GF-D8 (cell line): ENCODE measurements at places on chromosomes 7 and 10.

GRCh38 chr10:125205431-125205830, 45.1 kb upstream of the CTBP2 start:
- no peak for DNase-seq

DNA sequence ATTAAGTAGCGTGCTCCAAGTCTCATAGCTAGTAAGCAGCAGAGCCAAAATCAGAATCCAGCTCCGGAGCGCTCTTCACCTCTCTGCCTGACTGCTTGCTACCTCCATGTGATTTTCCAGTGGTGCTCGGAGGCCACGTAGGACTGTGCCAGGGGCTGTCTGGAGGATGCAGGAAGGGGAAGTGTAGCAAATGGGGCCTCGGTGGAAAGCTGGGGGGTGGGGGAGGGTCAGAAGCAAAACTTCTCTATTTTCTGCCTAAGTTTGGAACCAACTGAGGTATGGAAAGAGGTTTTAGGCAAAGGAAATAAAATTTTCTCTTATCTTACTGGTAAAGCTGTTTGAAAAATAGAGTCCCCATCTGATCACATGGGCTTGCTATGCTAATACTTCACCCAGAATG, 108.7 kb downstream of the TBXAS1 start:
- peak; percentile 34 for DNase-seq

DNA sequence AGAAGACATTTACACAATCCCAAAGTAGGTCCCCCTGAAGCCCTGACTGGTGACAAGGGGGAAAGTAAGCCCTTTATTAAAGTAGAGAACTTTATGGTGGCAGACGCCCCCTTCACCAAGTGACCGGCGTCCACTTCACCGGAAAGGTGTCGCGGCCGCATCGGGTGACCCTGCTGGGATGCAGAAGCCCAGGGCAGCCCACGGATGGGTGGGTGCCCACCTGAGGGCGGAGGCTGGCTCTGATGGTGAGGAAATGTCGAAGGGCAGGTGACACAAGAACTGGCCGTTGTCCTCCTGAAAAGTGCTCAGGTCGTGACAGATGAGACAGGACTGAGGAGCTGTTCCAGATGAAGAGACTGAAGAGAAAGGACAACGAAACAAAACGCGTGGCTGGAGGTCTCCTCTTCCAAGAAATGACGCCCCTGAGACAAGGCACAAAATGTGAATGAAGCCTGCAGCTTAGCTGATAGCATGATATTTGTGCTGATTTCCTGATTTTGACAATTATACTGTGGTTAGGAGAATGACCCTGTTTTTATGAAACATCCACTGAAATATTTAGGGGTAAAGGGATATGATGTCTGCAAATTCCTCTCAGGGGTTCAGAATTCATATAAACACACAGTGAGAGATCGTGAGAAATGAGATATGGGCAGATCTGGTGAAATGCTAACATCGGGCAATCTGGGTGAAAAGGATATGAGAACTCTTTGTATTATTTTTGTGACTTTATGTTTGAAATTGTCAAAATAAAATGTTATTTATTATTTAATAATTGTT, 123.9 kb downstream of the PRKAG2 start:
- DNase-seq = no peak

- DNase-seq = no peak
Observed at GRCh38 chr7:155814316-155815276, 2.3 kb upstream of the SHH start.

DNA sequence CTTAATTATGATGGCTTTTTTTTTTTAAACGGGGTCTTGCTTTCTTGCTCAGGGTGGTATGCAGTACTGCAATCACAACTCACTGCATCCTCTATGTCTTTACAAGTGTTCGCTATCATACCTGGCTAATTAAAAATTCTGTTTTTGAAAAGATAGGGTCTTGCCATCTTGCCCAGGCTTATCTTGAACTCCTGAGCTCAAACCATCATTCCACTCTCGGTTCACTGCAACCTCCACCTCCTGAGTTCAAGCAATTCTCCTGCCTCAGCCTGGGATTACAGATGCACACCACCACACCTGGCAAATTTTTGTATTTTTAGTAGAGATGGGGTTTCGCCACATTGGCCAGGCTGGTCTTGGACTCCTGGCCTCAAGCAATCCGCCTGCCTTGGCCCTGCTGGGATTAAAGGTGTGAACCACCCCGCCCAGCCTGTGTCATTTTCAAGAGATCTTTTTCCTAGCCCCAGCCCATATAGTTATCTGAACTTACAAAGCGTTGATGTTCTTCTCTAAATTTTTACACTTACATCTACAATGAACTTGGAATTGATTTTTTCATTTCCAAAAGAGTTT, 6.0 kb downstream of the HNRNPF start:
- DNase-seq = no peak

DNA sequence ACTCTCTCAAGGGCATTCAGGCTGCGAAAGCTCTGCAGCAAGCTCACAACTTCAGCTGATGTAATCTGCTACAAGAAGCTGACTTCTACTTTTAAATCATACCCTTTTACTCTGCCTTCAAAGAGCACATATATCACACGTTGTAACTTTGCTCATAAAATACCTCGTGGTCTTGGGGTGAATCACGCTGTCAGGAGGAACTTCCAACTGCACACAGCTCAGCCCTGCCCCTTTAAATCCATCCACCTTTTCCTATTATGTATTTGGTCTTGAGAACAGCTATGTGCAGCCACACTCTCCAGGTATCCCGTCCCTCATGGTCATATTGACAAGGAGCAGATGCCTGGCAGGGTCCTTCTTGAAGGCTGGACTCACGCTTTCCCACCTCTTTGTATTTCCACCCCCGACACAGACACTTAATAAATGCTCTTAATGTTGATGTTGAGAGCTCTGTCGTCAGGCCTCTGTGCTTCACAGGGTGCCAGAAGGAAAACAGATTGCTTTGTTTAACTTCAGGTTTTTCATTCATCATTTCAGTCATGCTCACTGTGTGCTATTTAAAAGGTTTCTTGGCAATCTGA, 47.6 kb downstream of the ICA1 start:
- DNase-seq = no peak

- no peak for DNase-seq
Observed at GRCh38 chr7:91191771-91192170, 72.5 kb upstream of the FZD1 start.

DNA sequence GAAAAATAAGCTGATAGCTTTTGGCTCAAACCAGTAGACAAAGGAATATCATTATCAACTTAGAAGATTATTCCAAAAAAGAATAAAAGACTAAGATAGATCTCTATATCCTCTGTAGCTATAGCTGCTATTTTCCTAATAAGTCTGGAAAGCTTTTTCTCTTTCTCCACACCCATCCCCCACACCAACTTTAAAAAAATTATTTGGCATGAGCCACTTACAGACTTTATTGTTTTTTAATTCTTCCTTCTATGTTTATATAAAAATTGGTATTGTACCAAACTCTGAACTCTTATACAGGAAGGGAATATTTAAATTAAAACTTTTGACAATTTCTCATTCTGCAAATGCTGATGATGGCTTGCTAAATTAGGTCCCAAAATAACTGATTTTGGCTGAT, 142.7 kb downstream of the RNF133 start:
- no peak for DNase-seq

GRCh38 chr10:113438652-113439051, 114.2 kb upstream of the HABP2 start:
- DNase-seq = no peak

- no peak for DNase-seq
Observed at GRCh38 chr7:93352881-93353280, 120.7 kb downstream of the VPS50 start.

DNA sequence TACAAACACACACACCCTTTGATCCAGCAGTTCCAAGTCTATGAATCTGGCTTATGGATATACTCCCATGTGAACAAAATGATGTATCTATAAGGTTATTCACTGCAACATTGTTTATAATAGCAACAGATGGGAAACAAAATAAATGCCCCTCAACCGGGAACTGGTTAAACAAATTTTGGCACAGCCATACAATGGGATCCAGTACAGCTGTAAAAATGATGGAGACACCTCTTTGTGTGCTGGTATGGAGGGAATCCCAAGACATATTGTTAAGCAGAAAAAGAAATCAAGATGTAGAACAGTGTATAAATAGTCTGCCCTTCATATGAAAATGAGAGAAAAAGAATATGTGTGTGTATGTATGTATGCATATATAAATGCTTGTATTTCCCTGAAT, 155.5 kb downstream of the SNX10 start:
- no peak for DNase-seq

- DNase-seq = no peak
Observed at GRCh38 chr10:106439366-106439765, 725.1 kb downstream of the SORCS1 start.

DNA sequence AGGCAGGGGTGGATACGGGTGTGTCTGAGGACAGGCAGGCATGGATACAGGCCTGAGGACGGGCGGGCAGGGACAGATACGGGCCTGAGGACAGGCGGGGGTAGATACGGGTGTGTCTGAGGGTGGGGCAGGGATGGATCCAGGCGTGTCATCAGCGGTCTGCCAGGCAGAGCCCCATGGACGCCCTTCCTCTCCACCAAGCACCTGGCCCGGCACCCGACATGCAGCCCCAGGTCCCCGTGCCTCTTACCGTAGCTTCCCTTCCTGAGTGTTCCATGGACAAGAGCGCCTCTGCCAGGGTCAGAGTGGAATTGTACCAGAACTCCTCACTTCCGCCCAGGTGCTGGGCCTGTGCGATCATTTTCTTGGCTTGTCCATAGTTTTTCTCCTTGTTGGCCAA, 74.6 kb upstream of the NKX6-2 start:
- no peak for DNase-seq

GRCh38 chr7:104982308-104983075, 31.5 kb upstream of the KMT2E start:
- DNase-seq = no peak

DNA sequence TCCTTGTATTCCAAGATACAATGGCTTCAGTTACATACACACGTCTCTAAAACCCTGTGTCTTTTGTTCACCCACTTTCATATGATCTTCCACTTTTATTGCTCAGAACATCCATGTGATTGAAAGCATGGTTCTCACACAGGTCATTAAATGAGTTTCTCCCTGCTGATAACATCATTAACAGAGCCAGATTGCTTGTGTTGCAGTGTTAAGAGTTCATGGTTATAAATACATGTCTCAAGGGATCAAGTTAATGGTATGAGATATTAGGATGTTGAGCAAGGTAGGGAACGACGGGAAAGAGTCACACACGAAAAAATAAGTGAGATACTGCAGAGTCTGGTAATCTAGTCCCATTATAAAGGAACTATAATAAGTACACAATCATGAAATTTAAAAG, 861.5 kb downstream of the SORCS1 start:
- DNase-seq = no peak

DNA sequence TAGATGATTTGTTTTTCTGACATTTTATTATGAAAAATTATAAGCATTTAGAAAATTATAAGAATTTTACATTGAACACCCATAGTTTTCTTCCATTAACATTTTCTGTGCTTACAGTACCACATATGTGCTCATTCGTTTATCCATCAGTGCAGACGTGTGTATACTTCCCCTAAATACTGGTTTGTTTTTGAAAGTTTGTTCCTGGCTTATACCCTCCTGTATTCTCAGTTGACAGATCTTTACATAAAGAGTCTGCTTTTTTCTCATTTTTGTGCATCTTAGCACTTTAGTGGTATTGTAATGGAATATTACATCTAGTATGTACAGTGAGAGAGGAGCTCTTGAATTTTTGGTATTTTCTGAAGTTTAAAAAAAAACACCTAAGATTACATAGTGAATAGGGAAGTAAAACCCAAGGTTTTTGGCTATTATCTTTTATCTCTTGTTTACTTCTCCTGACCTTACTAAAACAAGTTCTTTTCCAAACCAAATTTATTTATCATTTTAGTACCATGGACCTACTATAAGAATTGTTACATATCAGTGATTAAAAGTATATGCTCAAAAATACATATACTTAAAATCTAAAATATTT, 8.1 kb downstream of the DLD start:
- DNase-seq = no peak

- no peak for DNase-seq
Observed at GRCh38 chr10:58477902-58478301, 34.8 kb upstream of the BICC1 start.

DNA sequence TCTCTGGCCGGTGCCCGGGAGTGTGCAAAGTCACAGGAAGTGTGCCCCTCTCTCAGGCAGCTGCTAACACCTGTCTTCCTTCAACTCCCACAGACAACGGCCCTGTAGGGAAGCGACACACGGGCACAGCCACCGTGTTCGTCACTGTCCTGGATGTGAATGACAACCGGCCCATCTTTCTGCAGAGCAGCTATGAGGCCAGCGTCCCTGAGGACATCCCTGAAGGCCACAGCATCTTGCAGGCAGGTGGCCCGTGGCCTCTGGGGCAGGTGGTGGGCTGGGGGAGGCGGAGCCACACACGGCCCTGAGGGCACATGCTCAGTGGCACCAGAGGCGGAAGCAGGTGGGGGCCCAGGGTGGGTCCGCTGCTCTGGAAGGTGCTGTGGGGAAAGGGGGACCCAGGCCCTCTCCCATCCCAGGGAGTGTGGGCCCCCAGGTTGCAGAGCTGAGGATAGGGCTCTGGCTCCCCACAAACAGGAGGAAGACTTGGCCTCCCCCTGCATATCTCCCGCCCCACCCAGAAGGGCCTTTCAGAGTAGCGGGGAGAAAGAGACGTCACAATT, 6.9 kb downstream of the C10orf105 start:
- DNase-seq = peak; percentile 20

GRCh38 chr7:142894985-142895593, 9.5 kb upstream of the TRPV6 start:
- no peak for DNase-seq

GRCh38 chr7:80413383-80413945, 98.4 kb downstream of the GNAT3 start:
- no peak for DNase-seq

DNA sequence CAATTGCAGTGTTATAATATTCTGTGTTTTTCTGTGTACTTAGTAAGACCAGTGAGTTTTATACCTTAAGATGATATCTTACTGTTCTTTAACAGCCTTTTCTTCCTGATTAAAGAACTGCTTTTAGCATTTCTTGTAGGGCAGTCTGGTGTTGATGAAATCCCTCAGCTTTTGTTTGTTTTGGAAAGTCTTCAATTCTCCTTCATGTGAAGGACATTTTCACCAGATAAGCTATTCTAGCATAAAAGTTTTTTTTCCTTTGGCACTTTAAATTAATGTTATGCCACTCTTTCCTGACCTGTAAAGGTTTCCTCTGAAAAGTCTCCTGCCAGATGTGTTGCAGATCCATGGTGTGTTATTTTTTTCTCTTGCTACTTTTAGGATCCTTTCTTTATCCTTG, 1059.8 kb downstream of the LRMDA start:
- no peak for DNase-seq

GRCh38 chr10:51656503-51656902, 42.9 kb downstream of the CSTF2T start:
- no peak for DNase-seq

GRCh38 chr7:36064676-36065075, 88.4 kb upstream of the EEPD1 start:
- no peak for DNase-seq

DNA sequence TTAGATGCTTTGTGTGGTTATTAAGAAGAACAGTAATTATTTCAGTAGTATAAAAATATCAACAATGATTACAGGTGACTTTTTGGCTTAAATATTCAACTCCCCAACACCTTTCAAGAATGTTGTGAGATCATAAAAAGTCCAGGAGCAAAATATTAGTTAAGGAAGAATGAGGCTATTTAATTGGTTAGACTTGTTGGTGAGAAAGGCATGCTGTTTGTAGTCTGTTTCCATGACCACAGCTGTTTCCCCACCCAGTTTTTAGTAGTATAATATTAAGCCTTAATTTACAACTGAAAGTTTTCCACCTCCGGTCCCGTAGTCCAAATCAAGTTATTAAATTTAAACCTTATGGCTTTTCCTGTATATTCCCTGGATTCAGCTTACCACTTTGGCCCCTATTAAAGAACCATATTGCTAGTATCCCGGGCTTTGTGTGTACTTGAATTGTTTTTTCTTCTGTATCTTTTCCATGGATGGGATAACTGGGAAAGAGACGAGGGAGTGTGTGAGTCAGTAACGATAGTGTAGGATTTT, 133.3 kb downstream of the CELF2 start:
- DNase-seq = no peak
